ENCODE measurements at places on chromosomes 3 and 15.

DNA sequence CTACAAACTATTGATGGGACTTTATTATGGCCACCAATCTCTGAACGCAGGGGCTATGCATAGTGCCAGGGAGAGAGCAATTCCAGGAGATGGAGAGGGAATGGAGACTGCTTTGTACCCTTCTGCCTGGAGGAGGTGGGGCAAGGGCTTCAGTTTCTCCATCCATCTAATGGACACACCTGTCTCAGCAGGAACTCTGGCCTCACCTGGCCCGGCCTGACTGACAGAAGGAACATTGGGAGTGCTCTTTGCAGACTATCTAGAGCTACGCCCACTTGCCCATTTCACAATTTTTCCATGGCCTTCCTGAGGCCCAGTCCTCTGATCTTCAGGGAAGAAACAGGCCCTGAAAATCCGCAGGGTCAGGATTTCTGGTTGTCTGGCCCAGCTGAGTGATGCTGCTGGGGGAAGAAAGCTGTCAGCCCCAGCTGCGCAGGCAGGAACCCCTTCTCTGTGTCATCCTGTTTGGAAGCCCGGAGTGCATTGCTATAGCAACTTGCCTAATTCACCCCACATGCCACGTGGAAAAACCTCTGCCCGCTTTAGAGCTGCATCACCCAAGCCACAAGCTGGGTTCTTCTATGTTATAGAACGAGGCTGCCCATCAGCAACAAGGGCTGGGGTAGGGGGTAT lies 6.4 kb downstream of the ITGA11 start:
- no peak for DNase-seq

GRCh38 chr3:179376474-179376873 lies 29.0 kb downstream of the MFN1 start:
- no peak for DNase-seq

DNA sequence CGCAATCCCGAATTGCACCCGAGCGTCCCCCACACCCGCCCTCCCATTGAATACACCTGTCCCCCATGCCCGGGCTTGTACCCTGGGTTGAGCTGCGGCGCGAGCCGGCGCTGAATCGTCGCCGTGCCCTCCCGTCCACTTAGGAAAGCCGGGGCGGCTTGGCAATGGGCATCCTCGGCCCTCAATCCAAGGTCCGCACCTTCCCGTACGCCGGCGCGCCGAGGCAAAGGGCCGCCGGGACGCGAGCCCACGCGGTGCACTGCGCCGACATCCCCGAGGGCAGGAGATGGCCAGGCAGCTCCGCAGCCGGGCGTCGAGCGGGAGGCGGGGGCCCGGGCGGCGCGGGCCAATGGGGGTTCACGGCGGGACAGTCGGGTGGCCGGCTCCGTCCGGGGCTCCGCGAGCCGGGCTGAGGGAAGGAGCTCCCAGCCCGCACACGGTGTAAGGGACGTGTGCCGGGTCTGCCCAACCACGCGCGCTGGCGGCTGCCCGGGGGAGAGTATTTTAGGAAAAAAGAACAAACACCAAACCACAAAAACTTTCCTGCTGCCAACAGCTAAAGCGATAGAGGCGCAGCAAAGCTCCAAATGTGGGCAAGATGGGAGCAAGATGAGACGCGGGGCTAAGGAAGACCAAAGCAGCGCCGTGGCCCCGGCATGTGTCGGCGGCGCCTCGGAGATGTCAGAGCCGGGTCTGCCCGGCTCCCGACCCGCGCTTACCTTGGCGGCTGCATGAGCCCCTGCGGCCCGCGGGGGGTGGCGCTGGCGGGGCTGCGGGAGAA lies 621 bp downstream of the RGMA start:
- no peak for DNase-seq

- no peak for DNase-seq
Measured at GRCh38 chr3:32105291-32106131, 909 bp upstream of the GPD1L start.

All from retinal pigment epithelial cell (primary cell).